ENCODE measurements at places on chromosomes 11 and 22. TPM values are rescaled to one million over a fixed set of nuclear protein-coding genes. Genes with fewer than 3 reads are reported as not detected.

GRCh38 chr11:69704508-69705253 lies 859 bp upstream of the FGF19 start:
- no peak for DNase-seq

- DNase-seq, result no peak
These were observed 6.7 kb downstream of the SMTN start for GRCh38 chr22:31087744-31088215.

GRCh38 chr11:3920148-3920852 lies 64.8 kb downstream of the STIM1 start:
- no peak for DNase-seq

DNA sequence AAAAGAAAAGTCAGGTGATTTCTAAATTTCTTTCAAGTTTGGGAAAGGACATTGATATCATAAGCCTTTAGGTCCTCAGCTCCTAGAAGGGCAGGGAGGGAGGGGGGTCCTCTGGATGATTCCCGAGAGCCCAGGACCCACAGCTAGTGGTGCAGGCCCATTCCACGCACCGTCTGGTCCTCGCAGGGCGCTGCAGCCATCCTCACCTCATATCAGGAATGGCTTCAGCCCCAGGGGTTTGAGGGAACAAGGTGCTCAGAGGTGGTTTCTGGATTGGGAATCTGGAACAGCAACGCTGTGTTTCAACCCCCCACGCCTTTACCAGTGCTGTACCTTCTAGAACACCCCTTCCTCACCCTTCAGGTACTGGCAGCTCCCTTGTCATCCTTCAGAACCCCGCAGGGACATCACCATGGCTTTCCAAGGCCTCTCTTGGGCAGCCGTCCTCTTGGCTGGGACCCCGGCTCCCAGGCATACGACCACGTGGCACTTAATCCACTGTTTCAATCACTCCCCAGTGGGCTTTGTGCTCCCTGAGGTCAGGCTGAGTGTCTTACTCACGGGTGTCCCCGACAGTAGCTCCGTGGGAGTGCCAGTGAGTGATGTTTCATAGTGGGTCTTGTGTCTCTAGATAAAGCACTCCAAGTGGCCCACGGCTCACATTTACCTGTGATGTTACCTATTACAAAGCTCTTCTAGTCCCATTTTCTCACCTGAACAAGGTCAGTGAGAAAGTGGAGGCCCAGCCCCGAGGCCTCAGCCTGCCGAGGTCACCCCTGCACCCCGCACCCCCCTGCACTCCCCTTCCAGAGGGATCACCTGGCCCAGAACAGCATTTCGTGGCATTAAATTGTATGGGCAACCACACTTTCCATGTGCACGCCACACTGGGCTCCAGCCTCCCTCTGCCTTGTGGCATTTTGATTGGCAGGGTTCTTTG lies 93.9 kb downstream of the MORC2 start:
- DNase-seq, result no peak

- DNase-seq, result no peak
These were observed 2.4 kb downstream of the PAFAH1B2 start for GRCh38 chr11:117146521-117146920.

- no peak for DNase-seq
These were observed 565.7 kb downstream of the METTL15 start for GRCh38 chr11:28673691-28674432.

DNA sequence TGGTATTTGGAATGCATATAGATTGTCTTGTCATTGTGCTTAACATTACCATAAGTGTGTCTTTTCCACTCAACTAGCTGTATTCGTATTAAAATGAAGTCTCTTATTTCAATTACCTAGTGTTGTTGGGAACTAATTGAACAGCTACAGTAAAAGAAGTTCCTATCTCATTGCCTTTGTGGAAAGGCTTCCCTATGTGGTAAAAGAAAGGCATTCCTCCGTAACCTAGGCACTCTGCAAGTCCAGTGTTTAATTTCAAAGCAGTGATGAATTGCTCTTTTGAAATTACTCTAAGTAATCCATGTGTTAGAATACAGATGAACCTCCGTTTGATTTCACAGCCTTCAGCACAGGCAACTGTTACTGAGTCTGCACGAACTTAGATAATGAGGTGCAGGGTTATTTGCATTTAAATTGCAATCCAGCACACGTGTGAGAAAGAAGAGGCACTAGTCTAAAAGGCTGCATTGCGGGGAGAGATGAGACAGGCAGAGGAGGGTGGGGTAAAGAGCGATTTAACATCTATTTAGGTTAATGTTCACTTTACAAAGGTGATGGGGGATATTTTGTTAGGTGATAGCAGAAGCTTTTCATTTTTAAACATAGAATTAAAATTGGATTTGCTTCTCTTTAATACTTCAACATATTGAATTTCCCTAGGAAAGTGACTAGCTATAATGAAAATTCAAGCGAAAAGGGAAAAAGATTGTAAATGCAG lies 25.0 kb upstream of the CRTAM start:
- DNase-seq, result no peak

DNA sequence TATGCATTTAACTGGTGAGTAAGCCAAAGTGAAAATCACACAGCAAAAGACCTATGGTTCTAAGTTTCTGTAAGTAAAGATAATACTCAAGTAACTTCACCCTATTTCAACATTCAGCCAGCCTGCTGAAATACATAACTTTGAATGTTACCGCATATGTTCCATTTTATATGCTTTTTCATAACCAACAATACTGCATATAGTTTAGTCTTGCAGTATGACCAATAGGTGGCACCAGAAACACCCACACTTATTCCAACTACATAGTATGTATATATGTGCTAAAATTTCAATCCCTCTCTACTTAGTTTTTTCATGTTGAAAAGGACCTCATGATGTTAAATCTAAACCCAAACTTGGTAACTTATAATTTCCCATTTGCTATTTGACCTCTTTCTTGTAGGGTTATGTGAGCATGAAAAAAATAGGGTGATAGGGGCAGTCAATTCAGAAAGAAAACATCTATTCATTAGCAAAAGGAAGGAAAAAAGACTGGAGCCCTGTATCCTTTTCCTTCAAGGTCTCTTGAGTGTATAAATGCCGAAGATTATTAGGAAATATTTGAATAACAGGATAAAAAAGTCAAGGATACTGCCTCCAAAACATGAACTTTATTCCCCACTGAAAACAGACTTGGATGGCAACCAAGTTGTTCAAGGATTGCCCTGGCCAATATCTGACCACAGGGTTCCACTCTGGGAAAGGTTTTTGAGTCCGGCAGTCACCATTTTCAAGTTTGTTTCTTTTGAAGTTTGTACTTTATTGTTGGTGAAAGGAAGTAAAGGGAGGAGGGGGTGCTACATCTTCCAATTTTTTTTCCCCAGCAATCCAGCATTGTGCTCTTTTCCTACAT lies 23.8 kb upstream of the FZD4 start:
- no peak for DNase-seq

DNA sequence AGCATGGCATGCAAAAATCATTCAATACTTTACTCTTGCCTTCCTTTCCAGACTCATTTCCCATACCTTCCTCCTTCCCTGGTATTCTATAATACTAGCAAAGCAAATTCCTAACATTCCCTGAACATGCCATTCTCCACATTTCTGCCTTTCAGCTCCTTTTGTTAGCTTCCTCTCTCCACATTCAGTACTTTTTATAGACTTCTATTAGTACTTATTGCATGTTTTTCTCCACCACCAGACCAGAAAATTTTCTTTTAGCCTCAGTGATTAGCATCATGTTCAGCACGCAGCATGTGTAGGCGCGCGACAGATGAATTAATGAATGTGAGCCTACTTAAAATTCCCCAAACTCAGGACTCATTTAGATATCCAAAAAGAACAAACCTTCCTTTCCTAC lies 935.3 kb downstream of the DLG2 start:
- DNase-seq, result peak; percentile 10

GRCh38 chr22:44428941-44429830 lies 68.8 kb downstream of the RTL6 start:
- no peak for DNase-seq

Gene PRG3
- polyA plus RNA-seq, result 0.48 TPM

Gene KRTAP5-9
- 1.2 TPM for polyA plus RNA-seq
